ENCODE measurements at places on chromosomes 16 and 17.
A peak's percentile ranks its signal among the peaks of the same experiment; 100 is the strongest.

DNA sequence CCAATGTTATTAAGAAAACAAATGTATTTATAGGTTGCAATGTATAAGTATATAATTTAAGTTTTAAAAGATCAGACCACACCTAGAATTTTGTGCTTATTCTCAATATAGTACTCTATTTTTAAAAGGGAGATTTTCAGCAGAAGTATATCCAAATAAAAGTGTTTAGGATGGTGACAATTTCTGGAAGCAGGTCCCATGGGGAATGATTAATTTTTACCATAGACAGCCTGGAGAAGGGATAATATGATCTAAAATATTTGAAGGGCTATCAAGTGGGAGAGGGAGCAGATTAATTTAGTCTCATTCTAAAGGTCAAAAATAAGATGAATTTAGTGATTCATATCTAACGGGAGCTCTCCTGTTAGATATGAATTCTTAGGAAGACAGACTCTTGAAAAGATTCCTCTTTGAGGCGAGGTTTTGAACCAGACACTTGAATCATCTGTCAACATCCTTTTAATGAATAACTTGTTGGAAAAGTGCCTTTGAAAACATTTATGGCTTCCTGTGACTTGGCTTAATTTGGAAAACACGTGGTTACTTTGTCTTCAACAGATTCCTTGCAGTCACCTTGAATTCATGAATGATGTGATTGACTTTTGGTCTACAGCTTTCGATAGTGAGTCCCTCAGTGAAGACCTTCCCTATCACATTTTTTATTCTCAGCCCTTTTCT, 29.3 kb upstream of the SMIM36 start:
- no peak for DNase-seq

DNA sequence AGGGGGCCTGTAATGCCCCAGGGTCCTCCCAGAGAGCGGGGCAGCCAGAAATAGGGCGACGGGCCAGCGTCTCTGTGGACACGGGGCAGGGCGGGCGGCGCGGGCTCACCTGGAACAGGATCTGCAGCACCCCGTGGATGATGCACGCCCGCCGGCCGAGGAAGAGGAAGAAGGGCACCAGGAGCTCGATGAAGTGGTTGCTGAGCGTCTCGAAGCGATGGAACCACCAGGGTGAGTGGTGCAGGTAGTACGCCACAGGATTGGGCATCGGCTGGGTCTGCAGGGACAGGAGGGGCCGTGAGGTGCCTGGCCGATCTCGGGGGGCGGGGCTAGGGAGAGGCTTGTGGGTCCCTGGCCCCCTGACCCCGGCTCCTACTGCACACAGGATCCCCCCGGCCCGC, 78.9 kb upstream of the GNG13 start:
- no peak for DNase-seq

- no peak for DNase-seq
Observed at GRCh38 chr16:57721356-57722209, 14.0 kb upstream of the KATNB1 start.

GRCh38 chr17:81831957-81832607, 1.0 kb downstream of the MCRIP1 start:
- DNase-seq, result peak; percentile 51

GRCh38 chr16:14285513-14286367, 214.6 kb downstream of the MRTFB start:
- peak; percentile 93 for DNase-seq

DNA sequence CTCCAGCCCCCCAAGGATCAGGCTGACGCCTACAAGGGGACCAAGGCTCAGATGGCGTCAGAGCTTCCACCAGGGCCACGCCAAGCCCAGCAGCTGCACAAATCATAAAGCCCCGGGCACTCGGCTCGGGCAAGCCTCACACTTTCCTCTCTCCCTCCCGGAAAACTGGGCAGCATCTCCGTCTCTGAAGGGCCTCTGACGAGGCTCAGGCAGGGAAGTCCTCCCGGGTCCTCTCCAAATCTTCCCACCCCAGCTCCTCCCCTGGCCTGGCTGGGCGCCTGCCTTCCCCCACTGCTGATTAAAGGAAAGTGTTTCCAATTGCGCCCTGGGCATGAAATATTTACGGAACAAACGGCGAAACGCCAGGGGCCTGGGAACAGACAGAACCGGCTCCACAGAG, 38.5 kb downstream of the PIEZO1 start:
- DNase-seq, result no peak

GRCh38 chr16:88005181-88005581, 53.9 kb downstream of the BANP start:
- DNase-seq, result no peak

DNA sequence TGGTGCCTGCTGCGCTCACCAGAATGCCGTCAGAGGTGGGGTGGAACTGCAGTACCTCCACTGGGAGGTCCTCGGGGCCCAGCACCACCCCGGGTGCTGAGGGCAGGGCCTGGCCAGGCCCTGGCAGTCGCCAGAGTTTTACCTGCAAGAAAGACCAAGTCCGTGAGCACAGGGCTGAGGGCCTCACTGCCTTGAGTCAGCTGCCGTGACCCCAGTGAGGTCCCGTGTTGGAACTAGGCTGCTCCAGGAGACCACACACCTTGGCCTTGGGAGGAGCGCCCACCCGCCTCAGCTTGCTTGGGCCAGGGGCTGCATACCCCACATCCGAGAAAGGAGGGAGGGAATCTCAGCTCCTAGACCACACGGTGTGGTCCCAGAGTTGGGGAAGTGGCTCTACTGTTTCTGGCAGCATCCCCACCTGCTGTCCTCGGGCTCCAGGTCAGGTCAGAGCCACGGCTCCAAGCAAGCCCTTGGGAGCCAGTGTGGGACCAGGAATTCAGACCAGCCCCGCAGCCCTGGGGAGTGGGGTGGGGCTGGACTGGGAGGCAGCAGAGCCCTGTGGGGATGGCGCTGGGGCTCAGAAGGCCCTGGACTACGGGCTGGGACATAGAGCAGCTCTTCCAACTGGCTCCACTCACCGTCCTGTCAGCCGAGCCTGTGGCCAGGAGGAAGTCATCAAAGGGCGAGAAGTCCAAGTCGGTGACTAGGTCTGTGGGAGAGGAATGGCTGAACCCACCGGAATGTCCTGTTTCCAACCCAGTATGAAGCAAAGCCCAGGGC, 8.7 kb downstream of the CORO7 start:
- DNase-seq, result no peak

DNA sequence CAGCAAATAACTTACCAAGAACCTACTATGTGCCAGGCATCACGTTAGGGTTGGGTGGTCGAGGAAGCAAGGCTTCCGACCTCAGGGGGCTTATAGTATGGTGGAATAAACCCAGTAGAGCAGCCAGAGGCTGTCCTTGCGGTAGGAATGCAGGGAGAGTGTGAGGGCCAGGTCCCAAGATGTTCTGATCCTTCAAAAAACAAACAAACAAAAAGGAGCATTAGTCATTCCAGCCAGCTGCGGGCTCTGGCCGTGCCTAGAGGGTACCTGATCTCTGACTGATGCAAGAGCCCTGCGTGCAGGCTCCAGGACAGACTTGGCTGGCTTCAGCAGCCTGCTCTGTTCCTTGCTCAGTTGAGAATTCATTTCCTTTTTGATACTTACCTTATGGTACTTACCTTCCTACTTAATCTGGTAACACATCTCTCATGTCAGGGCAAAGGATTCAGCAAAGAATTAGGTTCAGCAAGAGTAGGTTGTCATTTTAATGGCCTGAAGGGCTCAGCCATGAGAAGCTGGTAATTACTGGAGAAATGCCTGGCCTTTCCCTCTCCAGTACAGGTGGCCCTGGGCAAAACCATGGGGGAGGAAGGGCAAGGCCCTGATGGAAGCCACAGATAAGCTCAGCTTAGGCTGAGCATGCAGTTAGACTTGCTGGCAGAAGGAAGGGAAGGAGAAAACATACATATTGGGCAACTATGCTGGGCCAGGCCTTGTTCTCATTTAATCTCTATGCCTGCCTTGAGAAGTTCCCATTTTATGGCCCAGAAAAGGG, 18.4 kb downstream of the CYB5D2 start:
- DNase-seq, result no peak

GRCh38 chr17:76246080-76247066, 6.1 kb upstream of the RNF157 start:
- DNase-seq, result peak; percentile 52

DNA sequence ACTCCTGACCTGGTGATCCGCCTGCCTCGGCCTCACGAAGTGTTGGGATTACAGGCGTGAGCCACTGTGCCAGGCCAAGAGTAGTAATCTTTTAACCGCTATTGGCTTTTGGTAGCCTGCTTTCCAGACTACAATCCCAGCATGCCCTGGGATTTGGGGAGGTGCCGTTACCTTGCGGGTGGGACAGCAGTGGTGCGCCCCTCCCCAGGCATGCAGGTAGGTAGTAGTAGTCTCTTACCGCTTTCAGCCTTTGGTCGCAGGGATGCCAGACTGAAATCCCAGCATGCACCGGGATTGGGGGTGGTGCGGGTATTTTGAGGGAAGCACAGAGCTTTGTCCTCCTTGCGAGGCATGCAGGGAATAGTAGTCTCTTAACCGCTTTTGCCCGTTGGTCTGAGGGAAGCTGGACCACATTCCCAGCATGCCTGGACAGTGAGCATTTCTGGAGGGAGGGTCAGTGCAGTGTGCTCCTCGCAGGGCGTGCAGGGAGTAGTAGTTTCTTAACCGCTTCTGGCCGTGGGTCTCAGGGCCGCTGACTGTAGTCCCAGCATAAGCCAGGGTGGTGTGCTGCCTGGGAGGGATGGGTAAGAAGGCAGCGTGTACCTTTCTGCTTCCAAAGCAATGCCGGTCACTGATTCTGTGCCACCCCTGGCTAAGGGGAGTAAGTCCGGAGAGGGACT, 1686.8 kb downstream of the TP53TG3F start:
- DNase-seq, result no peak

DNA sequence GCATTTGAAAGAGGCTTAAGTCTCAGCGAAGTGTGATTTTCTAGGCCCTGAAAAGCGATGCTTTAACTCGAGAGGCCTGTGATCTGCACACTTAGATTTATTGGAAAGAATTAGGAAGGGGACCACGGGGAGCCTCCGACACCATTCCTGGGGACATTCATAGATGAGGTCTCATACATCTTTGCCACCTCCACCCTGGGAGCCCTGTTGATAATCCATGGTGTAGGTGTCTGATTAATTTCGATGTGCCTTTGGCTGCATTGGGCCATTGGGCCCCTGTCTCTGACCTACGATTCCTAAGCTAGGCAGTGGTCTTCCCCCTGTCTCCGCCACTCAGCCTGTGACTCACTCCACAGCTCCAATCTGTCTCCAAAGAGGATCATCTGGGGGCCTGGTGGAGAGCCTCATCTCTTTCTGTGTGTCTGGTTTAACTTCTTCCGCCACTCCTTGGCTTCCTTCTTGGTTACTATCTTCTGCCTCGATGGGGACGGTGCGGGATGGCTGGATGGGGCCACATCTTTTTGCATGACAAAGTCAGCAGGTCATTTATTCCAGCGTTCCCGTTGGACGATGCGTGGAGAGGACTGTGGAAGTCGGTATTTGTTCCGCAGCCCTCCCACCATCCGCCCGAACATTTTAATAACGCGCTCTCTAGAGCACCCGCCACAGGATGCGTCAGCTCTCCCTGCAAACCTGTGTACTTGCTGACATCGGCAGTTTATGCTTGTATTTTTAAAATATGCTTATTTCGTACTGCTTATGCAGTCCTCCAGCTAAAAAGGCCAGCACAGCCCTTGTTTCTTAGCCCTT, 109.3 kb downstream of the IRX3 start:
- DNase-seq, result no peak

GRCh38 chr16:14249291-14250032, 178.3 kb downstream of the MRTFB start:
- peak; percentile 25 for DNase-seq

GRCh38 chr17:59094861-59095530, 11.7 kb downstream of the TRIM37 start:
- no peak for DNase-seq

GRCh38 chr17:15886221-15886620, 58.7 kb upstream of the ADORA2B start:
- DNase-seq, result no peak

DNA sequence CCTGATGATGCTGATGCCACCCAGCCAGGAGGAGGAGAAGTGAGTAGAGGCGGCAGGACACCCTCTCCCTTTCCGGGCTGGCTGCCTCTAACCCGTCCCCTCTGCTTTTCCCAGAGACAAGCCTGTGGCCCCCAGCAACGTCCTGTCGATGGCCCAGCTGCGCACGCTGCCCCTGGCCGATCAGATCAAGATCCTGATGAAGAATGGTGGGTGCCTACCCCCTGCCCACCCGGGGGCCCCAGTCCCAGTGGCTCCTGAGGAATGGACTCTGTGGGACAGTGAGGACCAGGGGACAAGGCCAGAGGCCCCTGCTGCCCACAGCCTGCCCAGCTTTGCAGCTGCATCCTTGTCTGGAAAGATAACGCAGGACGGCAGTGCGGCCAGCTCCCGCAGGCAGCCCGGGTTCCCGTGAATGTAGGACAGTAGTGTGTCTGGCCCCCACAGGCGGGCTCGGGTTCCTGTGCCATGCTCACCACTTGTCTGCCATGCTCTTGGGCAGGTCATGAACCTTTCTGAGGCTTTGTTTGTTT, 19.9 kb downstream of the POLR3E start:
- no peak for DNase-seq

All from central memory CD4-positive, alpha-beta T cell (primary cell).